ENCODE measurements at places on chromosomes 4 and X.

DNA sequence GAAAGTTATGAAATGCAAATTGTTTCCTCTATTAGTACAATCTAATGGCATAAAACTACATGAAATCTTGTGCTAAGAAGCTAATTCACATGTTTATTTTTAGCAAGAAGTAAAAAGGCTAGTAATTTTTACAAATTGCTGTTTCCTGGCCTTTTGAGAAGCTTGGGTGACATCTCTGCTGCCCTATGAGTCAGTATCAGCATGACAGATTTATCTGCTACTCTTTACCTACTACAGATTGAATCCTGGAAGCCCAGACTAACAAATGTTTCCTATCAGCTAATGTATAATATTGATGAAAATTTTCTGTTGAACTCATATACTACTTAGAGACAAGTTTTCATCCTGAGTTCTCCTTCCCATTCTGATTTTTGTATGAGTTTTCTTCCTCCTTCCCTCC lies 232.4 kb downstream of the DCTD start:
- DNase-seq, result no peak

DNA sequence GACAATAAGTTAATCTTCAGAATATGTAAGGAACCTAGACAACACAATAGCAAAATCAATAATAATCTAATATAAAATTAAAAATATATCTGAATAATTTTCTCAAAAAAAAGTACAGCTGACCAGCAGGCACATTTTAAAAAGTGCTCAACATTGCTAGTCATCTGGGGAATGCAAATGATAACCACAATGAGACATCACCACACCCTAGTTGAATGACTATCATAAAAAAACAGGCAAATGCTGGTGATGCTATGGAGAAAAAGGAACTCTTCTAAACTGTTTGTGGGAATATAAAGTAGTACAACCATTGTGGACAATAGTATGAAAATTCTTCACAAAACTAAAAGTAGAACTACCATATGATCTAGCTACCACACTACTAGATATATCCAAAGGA lies 956.9 kb upstream of the NDST4 start:
- no peak for DNase-seq

DNA sequence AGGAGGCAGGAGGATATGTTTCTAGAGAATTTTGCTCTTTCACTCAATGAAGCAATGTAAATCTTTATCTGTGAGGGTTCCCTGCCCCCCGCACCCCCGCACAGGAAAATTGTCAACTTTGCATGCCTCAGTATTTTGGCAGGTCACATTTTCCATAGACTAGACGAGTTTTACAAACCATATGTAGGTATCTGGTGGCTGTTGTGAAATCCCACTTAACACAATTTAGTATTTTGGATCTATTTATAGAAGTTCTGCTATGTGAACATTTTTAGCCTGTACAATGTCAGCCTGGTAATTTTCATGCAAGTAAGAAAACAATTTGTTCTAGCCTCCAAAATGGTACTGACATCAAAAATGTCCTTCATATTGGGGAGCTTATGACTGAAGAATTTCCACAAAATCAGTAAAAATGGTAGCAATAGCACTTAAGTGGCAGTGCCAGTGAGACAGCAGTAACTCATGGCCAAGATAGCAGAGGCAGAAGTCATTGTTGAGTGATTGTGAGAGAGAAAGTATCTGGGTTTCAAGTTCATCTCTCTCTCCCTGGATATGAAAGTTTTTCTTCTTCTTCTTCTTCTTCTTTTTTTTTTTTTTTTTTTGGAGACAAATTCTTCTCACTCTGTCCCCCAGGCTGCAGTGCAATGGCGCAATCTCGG lies 12.4 kb upstream of the FRYL start:
- no peak for DNase-seq

- DNase-seq, result no peak
Measured at GRCh38 chr4:128821151-128821550, 11.7 kb downstream of the JADE1 start.

DNA sequence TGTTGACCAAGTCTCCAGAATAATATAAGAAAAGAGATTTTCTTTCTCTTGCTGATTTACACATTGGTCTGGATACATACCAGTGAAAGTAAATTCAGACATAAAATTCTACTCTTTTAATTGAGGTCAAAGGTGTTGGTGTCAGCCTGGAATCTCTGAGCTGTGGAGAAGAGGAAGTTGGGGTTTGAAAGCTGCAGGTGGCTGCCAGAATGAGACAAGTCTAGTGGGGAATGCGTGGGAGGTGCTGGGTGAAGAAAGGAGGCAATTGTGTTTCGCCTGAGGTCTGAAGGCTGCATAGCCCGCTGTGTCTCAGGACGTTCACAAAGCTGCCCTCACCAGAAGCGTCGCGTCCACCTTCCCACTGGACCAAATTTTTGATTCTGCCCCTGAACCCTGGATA lies 31.2 kb downstream of the PHEX start:
- DNase-seq, result peak; percentile 8

DNA sequence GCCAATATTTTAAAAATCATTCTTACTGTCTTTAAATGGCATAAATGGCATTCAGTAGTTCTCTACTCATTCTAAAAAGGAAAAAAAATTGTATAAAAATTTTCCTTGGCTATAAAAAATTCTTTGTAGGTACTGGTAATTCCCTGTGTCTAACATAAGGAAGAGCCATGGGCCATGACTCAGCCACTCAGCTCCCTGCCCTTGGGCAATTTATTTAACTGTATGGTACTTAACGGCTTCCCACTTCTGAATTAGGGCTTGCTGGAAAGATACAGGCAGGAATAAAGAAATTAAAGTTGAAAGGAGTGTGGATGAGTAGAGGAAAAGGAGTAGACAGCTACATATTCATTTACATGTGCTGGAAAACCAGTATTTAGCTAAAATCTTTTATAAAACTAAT lies 30.6 kb downstream of the ABHD18 start:
- DNase-seq, result no peak

- DNase-seq, result no peak
Measured at GRCh38 chrX:104084534-104085277, 8.7 kb upstream of the TMSB15C start.

GRCh38 chr4:181127171-181127570 lies 1116.0 kb upstream of the TENM3 start:
- DNase-seq, result no peak

DNA sequence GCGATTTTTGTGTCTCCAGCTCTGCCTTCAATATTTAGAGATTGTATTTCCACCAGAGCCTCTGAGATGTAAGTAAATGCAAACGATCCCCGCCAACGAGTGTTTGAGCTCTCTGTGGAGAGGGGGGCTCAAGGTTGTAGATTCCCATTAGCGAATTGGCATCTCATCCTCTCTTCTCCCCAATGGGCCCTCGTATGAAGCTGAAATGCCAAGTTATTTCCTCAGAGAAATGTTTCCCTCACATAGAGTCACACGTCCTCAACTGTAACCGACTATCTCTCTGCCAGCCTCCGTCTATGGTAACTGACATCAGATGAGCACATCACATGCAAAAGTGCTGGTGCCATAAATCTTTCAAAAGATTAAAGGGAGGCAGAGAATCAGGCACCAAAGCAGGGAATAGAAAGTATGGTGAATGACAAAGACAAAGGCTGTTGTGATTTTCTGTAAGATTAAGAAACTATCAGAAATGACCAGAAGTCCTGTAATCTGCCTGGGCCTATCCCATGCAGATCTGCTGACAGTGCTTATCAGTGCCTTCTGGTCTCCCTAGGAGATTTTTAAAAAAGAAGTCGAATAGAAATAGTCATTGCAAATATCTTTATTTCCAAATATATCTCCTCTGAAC lies 157.1 kb downstream of the PDGFRA start:
- DNase-seq, result no peak

DNA sequence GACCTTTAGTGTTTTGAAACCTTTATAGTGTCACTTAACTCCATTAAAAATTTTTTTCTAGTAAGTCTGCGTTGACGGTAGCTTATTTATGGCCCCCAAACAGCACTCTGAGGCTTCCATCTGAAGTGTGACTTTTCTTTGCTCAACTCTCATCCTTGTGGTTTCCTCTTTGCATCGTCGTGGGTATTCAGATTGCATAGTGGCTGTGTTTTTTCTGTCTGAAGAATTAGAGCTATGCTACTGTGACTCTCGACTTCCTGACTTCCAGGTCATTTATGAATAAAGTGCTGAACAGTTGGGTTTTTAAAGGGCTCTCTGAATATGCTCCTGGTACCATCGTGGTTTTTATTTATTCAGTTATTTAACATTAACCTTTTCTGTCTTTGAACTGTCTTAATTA lies 44.9 kb downstream of the JADE1 start:
- DNase-seq, result no peak

- no peak for DNase-seq
Measured at GRCh38 chrX:67545893-67546495, 2.2 kb downstream of the AR start.

- peak; percentile 26 for DNase-seq
Measured at GRCh38 chrX:119427024-119427794, 28.1 kb downstream of the SLC25A43 start.

GRCh38 chr4:107018344-107018735 lies 17.8 kb downstream of the DKK2 start:
- no peak for DNase-seq

- DNase-seq, result no peak
Measured at GRCh38 chr4:104616401-104616820, 121.7 kb upstream of the CXXC4 start.

DNA sequence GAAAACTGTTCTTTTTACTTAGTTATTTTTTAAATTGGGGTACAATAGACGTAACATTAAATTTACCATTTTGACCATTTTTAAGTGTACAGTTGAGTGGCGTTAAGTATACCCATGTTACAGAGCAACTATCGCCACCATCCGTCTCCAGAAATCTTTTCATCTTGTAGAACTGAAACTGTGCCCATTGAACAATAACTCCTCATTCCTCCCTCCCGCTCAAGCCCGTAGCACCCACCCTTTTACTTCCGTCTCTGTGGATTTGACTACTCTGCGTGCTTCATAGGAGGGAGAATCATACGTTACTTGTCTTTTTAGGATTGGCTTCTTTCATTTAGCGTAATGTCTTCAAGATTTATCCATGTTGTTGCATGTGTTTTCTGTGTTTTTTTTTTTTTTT lies 55.3 kb downstream of the TMEM131L start:
- no peak for DNase-seq

- DNase-seq, result no peak
Measured at GRCh38 chr4:152385551-152385950, 150.3 kb downstream of the FBXW7 start.

DNA sequence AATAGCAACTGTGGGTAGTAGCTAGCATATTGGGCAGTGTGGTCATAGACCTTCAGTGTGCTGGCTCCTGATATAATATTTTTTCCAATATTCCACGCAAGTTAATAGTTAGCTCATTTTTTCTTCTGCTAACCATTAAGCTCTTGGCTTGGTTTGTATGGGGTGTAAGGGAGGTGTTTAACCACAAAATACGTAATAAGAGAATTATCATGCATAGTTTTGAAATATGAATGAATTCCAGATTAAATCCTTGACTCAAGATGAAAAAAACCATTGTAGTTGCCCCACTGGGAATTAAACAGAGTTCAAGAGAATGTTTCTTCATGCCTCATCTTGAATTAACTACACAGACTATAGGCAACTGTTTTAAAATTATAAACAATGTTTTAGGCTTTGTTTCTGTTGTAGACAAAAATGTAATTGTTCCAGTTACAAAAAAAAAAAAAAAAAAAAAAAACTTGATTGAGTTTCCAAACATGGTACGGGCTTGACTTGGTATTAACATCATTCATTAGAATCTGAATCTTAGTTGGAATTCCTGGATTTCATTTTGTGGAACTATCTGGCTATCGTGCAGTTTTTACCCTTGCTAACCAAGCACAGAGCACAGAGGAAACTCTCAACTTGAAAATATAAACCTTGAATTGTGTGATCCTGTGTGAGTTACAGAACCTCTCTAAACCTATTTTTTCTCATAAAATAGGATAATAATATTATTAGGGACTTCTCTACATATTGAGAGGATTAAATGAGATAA lies 28.4 kb downstream of the CXCL1 start:
- DNase-seq, result no peak

DNA sequence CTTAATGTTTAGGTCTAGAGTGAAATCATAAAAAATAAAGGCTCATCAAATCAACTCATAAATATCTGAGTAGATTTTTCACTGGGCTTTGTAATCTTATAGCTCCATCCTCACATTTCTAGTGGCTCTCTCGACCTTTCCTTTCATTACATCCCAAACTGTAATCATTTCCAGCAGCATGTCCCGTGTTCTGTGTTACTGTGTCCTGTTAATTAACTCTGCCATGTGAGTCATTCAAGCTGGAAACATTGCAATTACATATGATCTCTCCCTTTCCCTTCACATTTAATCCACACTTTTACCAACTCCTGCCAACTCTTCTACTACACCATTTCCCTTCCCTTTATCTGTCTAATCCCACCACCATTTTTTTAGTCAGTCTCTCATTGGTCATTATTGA lies 75.5 kb downstream of the UGT8 start:
- no peak for DNase-seq

DNA sequence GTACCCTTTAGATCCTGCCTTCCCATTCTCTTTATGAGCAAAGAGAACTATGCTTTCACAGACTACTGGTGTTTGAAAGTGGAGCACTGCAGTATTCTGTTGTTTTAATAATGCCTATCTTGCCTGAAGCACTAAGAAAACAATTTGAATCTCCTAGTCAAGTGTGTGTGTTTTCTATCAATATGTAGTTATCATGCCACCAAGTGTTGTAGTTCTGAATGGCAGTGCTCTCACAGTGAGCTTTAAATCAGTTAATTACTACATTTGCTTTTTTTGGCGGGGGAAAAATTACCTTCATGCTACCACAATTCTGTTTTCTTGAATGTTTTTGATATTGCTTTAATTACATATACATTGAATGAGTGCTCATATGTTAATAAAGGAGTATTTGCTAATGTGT lies 143.6 kb upstream of the FAM47A start:
- DNase-seq, result no peak

GRCh38 chr4:123127218-123127617 lies 204.8 kb upstream of the NUDT6 start:
- DNase-seq, result no peak
